ENCODE measurements at places on chromosomes 16 and 17. TPM values are rescaled to one million over a fixed set of nuclear protein-coding genes. Genes with fewer than 3 reads are reported as not detected.

The TENT4B gene
- 18.4 TPM for total RNA-seq

- H3K4me3 ChIP-seq, result no peak overlapping the region
- H3K36me3 ChIP-seq, result no peaks in the 10 kb centered on the region
- no peak for DNase-seq
- H3K27ac ChIP-seq, result no peak overlapping the region
- H3K4me1 ChIP-seq, result no peaks in the 10 kb centered on the region
- no peaks in the 10 kb centered on the region for H3K27me3 ChIP-seq
These were observed 61.6 kb upstream of the WSB1 start for GRCh38 chr17:27232328-27232727.

GRCh38 chr16:11715246-11715947 lies 27.3 kb downstream of the TXNDC11 start:
- H3K36me3 ChIP-seq, result peaks cover 16% of the 10 kb centered on the region
- DNase-seq, result no peak
- H3K27me3 ChIP-seq, result no peaks in the 10 kb centered on the region

The ZPBP2 gene
- total RNA-seq, result not detected

The CCDC137 gene
- 30.8 TPM for total RNA-seq

The CYBA gene
- total RNA-seq, result 180 TPM

DNA sequence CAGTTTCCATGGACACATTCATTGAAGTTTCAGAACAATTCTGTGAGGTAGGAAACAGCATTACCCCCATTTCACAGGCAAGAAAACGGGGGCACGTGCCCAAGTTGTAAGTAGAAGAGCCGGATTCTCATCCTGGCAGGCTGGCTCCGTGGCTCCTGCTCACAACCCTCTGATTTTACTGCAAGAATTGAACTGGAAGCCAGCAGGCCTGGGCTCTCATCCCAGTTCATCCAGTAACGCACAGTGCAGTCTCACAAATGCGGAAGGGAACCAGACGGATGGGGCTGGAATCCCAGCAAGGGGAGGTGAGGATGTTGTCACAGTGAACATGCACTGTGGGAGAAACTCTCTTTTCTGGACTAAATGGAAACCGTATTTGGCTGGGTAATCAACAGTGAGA lies 40.7 kb upstream of the DOC2B start:
- no peak for DNase-seq
- no peak overlapping the region for H3K27ac ChIP-seq
- H3K4me3 ChIP-seq, result no peak overlapping the region
- no peaks in the 10 kb centered on the region for H3K27me3 ChIP-seq
- H3K4me1 ChIP-seq, result no peaks in the 10 kb centered on the region

DNA sequence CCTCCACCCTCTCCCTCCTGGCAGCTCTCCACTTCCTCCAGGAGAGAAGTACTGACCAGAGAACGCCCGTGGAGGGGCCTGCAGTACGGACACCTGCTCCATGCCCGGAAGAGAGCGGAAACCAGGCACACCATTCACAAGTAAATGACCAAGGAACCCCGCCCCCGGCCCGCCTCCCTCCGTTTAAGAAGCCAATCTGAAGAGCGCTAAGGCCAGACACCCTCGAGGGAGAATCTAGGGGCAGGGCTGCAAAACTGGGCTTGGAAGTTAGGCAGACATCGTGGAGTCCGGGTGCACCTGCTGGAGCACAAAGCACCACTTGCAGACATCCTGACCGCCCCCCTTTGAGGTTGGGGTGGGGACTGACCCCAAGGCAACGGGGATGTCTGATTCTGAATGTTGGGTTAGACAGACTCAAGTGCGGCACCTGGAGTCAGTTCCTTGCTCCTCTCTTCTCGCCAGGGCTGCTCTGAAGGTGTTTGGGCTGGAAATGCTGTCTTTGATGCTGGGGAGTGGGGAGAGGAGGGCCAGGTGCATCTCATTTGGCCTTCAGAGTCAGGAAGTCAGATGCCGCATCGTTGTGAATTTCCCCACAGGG lies 964 bp upstream of the FAAP100 start:
- peak overlapping the region; percentile 82 for H3K27ac ChIP-seq
- no peaks in the 10 kb centered on the region for H3K27me3 ChIP-seq
- peaks cover 38% of the 10 kb centered on the region for H3K4me1 ChIP-seq

The NPLOC4 gene
- 68.6 TPM for total RNA-seq

DNA sequence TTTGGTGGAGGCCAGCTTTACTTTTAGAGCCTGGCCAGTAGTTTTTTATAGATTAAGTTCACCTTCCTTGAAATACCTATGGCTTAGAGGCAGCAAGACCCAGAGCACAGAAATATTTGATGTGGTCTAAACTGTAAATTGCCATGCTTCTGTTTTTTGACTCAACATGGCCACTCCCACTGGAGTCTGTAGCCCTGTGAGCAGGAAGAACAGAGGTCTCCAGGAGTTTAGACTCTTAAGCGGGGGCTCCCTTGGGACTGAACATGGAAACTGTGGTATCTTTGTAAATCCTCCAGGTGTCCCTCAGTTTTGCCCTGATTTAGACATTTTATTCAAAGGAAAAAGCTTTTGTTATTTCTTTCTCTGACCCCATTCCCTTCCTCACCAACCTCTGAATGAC lies 145.6 kb downstream of the FTO start:
- no peak overlapping the region for H3K4me3 ChIP-seq
- H3K27ac ChIP-seq, result no peak overlapping the region
- peaks cover 25% of the 10 kb centered on the region for H3K36me3 ChIP-seq
- DNase-seq, result no peak
- H3K4me1 ChIP-seq, result peaks cover 10% of the 10 kb centered on the region

- no peak overlapping the region for H3K27ac ChIP-seq
- DNase-seq, result no peak
- no peaks in the 10 kb centered on the region for H3K4me1 ChIP-seq
- H3K4me3 ChIP-seq, result no peak overlapping the region
These were observed 55.3 kb downstream of the IRX3 start for GRCh38 chr16:54231336-54231735.

The CX3CL1 gene
- total RNA-seq, result not detected

DNA sequence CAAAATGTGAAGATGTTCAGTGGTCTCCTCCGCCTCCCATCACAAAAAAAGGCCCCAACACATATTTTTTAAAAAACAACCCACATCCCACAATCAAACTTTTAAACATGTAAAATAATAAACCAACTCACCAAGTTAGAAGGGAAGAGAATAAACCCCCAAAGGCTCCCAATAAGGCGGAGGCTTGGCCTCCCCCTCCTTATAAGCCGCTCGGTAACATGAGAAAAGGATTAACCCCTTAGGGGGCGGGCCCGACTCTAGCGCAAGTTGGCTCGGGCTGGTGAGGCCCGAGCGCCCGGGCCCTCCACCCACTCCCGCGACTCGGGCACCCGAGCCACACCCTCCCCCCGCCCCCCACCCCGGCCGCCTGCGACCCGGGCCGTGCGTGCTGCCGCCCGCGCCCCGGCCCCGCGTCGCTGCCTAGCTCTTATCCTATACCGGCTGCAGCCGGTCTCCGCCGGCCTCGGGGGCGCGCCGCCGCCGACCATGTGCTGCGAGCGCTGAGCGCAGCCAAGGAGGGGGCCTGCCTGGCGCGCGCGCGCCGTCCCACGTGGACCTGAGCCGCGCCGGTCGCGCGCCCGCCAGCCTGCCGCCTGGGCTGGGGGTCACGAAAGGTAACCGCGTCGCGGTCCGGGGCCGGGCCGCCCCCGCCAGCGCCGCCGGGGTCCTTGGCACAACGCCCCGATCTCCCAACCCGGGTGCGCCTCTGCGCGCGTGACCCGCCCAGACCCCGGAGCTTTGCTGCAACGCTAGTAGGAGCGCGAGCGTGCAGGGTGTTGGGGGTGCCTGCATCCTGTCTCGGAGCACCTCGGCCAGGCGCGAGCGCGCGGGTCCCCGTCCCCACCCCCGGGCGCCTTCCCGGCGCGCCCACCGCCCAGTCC lies at the start of the genes ARSG and SLC16A6:
Gene ARSG, plus strand, starts transcription at position 541 of the 881 bp plus-strand sequence. CDS start 15,999 bp downstream, outside the sequence.
Gene SLC16A6, minus strand, starts transcription at position 173 of the 881 bp plus-strand sequence. CDS start 12,807 bp downstream, outside the sequence.
- H3K4me3 ChIP-seq, result peak within 1 kb of the TSS; percentile 89
- peak within 1 kb of the TSS; percentile 94 for H3K27ac ChIP-seq
- no peaks in the 10 kb centered on the region for H3K27me3 ChIP-seq
- H3K36me3 ChIP-seq, result peaks cover 1% of the 10 kb centered on the region
- peaks cover 48% of the 10 kb centered on the region for H3K4me1 ChIP-seq

The CNOT1 gene
- 287 TPM for total RNA-seq

The EVPLL gene
- not detected for total RNA-seq

GRCh38 chr16:84460406-84461028 lies 43.9 kb downstream of the MEAK7 start:
- no peak overlapping the region for H3K4me3 ChIP-seq
- H3K36me3 ChIP-seq, result no peaks in the 10 kb centered on the region
- no peak for DNase-seq
- no peaks in the 10 kb centered on the region for H3K4me1 ChIP-seq

DNA sequence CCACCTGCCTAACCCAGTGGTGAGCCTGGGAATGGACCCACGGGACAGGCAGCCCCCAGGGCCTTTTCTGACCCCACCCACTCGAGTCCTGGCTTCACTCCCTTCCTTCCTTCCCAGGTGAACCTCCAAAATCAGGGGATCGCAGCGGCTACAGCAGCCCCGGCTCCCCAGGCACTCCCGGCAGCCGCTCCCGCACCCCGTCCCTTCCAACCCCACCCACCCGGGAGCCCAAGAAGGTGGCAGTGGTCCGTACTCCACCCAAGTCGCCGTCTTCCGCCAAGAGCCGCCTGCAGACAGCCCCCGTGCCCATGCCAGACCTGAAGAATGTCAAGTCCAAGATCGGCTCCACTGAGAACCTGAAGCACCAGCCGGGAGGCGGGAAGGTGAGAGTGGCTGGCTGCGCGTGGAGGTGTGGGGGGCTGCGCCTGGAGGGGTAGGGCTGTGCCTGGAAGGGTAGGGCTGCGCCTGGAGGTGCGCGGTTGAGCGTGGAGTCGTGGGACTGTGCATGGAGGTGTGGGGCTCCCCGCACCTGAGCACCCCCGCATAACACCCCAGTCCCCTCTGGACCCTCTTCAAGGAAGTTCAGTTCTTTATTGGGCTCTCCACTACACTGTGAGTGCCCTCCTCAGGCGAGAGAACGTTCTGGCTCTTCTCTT lies 2.6 kb upstream of the STH start:
- no peak for DNase-seq
- H3K4me3 ChIP-seq, result no peak overlapping the region
- no peak overlapping the region for H3K27ac ChIP-seq

- H3K27ac ChIP-seq, result peak overlapping the region; percentile 88
- peak overlapping the region; percentile 92 for H3K4me3 ChIP-seq
- H3K4me1 ChIP-seq, result peaks cover 42% of the 10 kb centered on the region
- no peaks in the 10 kb centered on the region for H3K27me3 ChIP-seq
These were observed 996 bp downstream of the SUMO2 start for GRCh38 chr17:75181608-75182318.

- DNase-seq, result no peak
- no peaks in the 10 kb centered on the region for H3K27me3 ChIP-seq
- peaks cover 4% of the 10 kb centered on the region for H3K36me3 ChIP-seq
- H3K4me1 ChIP-seq, result no peaks in the 10 kb centered on the region
- H3K27ac ChIP-seq, result peak overlapping the region; percentile 27
These were observed 215.8 kb downstream of the TANC2 start for GRCh38 chr17:63181856-63182255.

- H3K27ac ChIP-seq, result no peak overlapping the region
- DNase-seq, result no peak
- H3K36me3 ChIP-seq, result no peaks in the 10 kb centered on the region
- H3K4me3 ChIP-seq, result no peak overlapping the region
- H3K4me1 ChIP-seq, result no peaks in the 10 kb centered on the region
- no peaks in the 10 kb centered on the region for H3K27me3 ChIP-seq
These were observed 42.2 kb upstream of the CNTNAP4 start for GRCh38 chr16:76235025-76235424.

DNA sequence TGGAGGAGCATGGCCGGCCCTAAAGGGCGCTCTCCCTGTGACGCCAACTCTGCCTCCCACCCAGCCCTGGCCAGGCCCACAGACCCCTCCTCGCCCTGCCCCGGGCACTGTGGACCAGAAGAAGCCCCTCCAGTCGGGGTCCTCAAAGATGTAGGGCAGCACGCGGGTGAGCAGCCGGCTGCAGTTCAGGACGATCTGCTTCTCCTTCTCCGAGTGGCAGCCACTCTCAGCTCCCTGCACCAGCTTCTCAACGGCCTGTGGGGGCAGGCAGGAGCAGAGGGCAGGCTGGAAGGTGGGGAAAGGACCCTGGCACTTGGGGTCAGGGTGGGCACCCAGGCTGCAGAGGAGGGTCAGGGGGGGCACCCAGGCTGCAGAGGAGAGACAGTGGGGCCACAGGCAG lies 8.9 kb downstream of the HID1 start:
- H3K27me3 ChIP-seq, result no peaks in the 10 kb centered on the region
- peaks cover 7% of the 10 kb centered on the region for H3K4me1 ChIP-seq
- H3K27ac ChIP-seq, result no peak overlapping the region
- H3K4me3 ChIP-seq, result no peak overlapping the region
- no peak for DNase-seq

GRCh38 chr16:5003211-5003610 lies 30.5 kb downstream of the NAGPA start:
- no peak overlapping the region for H3K27ac ChIP-seq
- no peaks in the 10 kb centered on the region for H3K4me1 ChIP-seq
- no peak for DNase-seq
- H3K4me3 ChIP-seq, result no peak overlapping the region
- H3K36me3 ChIP-seq, result no peaks in the 10 kb centered on the region
